Nasal cavity respiratory epithelium epithelial cell of viscerocranial mucosa (primary cell): ENCODE measurements at places on chromosomes 4 and X. TPM values are rescaled to one million over a fixed set of nuclear protein-coding genes. Genes with fewer than 3 reads are reported as not detected.

CCNI gene
- 215 and 217 TPM in 2 replicates for total RNA-seq

CD40LG gene
- total RNA-seq: not detected in 2 replicates

ASB5 gene
- total RNA-seq: 0.07 TPM in 1 of 2 replicates, not detected in the other

SOX3 gene
- not detected in 2 replicates for total RNA-seq

RNF175 gene
- 0.50 TPM in 1 of 2 replicates, not detected in the other for total RNA-seq

PFKFB1 gene
- total RNA-seq: under 0.01 and 0.21 TPM in 2 replicates

S100G gene
- not detected in 2 replicates for total RNA-seq

DIPK2B gene
- not detected in 2 replicates for total RNA-seq

ABCG2 gene
- 0.21 and 0.68 TPM in 2 replicates for total RNA-seq

DCAF4L1 gene
- 0.34 and 0.36 TPM in 2 replicates for total RNA-seq

GASK1B gene
- total RNA-seq: 0.34 and 10.1 TPM in 2 replicates

AR gene
- 0.07 TPM in 1 of 2 replicates, not detected in the other for total RNA-seq

ZNF732 gene
- total RNA-seq: 0.68 and 1.8 TPM in 2 replicates

ZNF157 gene
- under 0.01 and 0.07 TPM in 2 replicates for total RNA-seq

TMEM154 gene
- total RNA-seq: 23.6 and 30.8 TPM in 2 replicates

PCDH18 gene
- under 0.01 and 0.21 TPM in 2 replicates for total RNA-seq

RTL5 gene
- under 0.01 and 0.50 TPM in 2 replicates for total RNA-seq

TMEM35A gene
- 0.14 TPM in 1 of 2 replicates, not detected in the other for total RNA-seq

USP11 gene
- 7.5 and 14.6 TPM in 2 replicates for total RNA-seq

VCX3A gene
- not detected in 2 replicates for total RNA-seq

BMP3 gene
- under 0.01 and 0.36 TPM in 2 replicates for total RNA-seq

RBMXL3 gene
- not detected in 2 replicates for total RNA-seq

IQCM gene
- not detected in 2 replicates for total RNA-seq

ART3 gene
- total RNA-seq: not detected in 2 replicates

CABS1 gene
- not detected in 2 replicates for total RNA-seq

ASB12 gene
- total RNA-seq: not detected in 2 replicates

PTPN13 gene
- total RNA-seq: 60.8 and 63.5 TPM in 2 replicates

SUPT20HL2 gene
- not detected in 2 replicates for total RNA-seq

ADGRG2 gene
- under 0.01 and 0.07 TPM in 2 replicates for total RNA-seq

XG gene
- 0.43 and 6.5 TPM in 2 replicates for total RNA-seq

DDIT4L gene
- total RNA-seq: 1.0 and 2.6 TPM in 2 replicates

STAG2 gene
- total RNA-seq: 93.6 and 110 TPM in 2 replicates

XPNPEP2 gene
- not detected in 2 replicates for total RNA-seq

HSFX2 gene
- 0.21 TPM in 1 of 2 replicates, not detected in the other for total RNA-seq

TEX11 gene
- not detected in 2 replicates for total RNA-seq

AKAP4 gene
- total RNA-seq: not detected in 2 replicates

CSAG2 gene
- total RNA-seq: not detected in 2 replicates

EDA2R gene
- total RNA-seq: 5.1 and 5.5 TPM in 2 replicates

FGF2 gene
- total RNA-seq: 6.8 and 19.1 TPM in 2 replicates
